ENCODE measurements at places on chromosomes 11 and 22.

DNA sequence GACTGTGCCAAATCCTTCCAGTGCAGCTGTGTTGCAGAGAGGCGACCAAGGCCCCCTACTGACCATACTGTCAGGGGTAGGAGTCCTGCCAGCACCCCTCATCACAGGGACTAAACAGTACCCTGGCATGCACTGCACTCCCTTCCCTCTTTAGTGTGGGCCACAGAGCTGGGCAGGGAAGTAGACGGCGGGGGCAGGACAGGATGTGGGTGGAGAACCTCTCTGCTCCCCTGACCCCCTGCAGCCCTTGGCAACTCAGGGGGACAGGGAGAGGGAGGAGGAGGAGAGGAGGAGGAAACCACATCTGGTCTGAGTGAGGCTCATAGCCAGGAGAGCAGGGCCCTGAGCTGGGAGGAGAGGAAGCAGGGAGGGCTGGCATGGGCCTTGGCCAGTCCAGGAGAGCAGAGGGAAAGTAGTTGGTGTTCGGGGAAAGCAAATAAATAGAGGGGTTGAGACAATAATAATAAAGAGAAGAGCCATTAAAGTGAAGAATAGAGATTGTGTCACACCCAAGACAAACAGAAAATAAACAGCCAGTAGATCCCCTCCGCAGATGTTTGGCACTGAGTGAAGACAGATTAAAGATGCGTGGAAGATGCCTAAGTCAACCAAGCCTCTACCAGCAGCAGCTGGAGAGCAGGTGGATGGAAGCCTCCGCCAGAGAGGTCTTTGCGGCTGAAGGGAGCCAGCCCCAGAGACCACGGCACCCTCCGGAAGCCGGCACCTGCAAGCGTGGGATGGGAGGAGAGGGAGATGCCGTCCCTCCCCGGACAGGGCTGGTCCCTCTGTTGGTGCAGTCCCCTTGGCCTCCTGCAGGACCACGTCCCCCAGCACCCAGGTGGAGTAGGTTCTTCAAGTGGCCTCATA, 61.5 kb downstream of the RPUSD4 start:
- no peak for DNase-seq

GRCh38 chr11:31150011-31150410, 219.5 kb downstream of the DCDC1 start:
- DNase-seq: no peak

DNA sequence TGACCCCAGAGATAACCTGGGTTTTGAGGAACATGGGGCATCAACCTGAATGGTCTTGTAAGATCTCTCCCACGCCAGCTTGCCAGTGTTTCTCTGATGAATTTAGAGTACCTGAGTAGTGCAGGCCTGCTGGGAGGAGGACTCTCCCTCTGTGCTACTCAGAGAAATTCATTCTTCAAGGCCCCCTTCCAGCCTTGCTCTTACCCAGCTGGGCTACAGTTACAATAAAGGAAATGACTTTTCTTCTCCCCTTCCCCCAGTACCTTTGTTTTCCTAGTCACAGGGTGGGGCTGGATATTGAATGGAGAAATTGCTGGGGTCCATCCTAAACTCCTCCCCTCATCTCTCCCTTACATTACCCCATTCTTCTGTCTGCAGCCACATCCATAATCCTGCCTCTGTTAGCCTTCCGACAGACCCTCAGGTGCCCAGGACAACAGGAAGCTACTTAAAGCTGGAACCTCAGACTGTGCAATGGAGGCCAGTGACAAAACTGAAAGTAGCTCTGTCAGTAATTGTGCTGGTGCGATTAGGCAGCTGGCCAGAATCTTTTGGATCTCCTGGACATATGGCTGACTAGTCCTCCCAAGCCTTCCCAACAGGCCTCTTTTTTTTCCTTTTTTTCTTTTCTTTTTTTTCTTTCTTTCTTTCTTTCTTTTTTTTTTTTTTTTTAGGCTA, 17.4 kb downstream of the LIMK2 start:
- DNase-seq: no peak

DNA sequence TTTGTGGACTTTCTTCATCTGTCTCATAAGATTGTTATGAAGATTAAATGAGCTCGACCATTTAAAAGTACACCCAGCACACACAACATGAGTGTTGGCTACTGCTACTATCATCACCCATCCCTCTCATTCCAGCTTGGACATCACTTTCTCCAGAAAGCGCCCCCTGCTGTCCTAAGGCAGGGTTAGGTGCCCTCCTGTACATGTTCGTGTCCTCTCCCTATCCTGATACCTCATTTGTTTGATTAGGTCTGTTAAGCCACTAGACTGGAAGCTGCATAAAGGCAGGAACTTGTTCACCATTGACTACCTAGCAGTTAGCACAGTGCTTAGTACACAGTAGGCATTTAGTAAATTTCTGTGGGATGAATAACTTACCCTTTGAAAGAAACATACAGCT, 85.5 kb downstream of the ENTHD1 start:
- DNase-seq: no peak

DNA sequence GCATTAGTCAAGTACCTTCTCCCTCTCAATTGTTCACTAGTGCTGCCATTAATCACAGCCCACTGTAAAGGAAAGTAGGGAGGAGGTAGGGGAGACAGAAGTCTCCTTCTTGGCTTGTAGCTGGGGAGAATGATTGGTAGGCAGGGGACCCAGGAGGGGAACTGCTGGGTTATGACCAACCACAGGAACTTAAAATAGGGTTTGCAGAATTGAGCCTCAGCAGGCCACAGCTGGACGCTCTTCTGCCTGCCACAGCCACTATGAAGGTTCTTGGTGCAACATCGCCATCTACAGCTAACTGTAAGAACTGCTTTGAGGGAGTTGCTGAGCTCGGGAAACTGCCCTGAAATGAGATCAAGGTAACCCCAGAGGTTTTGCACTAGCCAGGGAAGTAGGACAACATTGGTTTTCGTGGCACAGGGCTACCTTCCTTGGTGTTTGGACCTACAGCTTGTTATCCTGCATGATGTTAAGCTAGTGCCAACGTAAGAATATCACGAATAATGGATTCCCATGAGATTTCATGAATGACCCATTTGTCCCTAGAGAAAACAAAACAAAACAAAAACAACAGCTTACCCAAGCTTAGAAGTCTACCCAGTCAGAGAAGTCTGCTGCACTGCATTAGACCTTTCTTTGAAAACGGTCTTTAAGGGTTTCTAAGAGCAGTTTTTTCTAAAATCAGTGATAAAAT, 787.1 kb upstream of the API5 start:
- DNase-seq: no peak

GRCh38 chr11:90250970-90251369, 28.1 kb upstream of the CHORDC1 start:
- no peak for DNase-seq
